ENCODE measurements at places on chromosomes 16 and 17. TPM values are rescaled to one million over a fixed set of nuclear protein-coding genes. Genes with fewer than 3 reads are reported as not detected.

HOXB7 gene
- total RNA-seq = not detected

KRTAP4-9 gene
- not detected for total RNA-seq

AOC2 gene
- total RNA-seq = 4.2 TPM

TMEM114 gene
- total RNA-seq = not detected

PTX4 gene
- total RNA-seq = not detected

KRTAP3-1 gene
- not detected for total RNA-seq

RNF157 gene
- total RNA-seq = 46.1 TPM

CTDNEP1 gene
- 142 TPM for total RNA-seq

CMTM2 gene
- not detected for total RNA-seq

INCA1 gene
- total RNA-seq = 0.26 TPM

ADAM11 gene
- total RNA-seq = 0.93 TPM

ITGB4 gene
- total RNA-seq = 1.5 TPM

BRIP1 gene
- total RNA-seq = 0.77 TPM

CDR2 gene
- total RNA-seq = 68.7 TPM

PRKCA gene
- total RNA-seq = 90.6 TPM

CCL1 gene
- not detected for total RNA-seq

CACNA1G gene
- total RNA-seq = 0.05 TPM

ALOX15B gene
- not detected for total RNA-seq
